Common myeloid progenitor, CD34-positive (primary cell): ENCODE measurements at places on chromosomes 3 and 15.

DNA sequence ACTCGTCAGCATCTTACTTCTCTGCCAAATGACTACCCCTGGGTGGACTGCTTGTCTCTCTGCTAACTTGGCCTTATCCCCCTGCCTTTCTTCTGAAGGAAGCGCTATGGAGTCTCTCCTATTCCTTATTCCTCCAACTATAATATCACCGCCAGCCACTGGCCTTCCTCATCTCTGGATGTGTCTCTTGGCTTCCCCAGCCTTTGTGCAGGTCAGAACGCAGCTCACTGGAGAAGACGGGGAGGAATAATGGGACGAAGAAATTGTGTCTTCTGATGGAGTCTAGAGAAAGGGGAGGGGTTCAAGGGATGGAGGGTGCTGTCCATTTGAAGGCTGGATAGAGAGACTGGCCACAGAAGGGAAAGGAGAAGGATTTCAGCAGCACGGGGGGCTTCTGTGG, 16.9 kb downstream of the ITGA11 start:
- no peak for DNase-seq

DNA sequence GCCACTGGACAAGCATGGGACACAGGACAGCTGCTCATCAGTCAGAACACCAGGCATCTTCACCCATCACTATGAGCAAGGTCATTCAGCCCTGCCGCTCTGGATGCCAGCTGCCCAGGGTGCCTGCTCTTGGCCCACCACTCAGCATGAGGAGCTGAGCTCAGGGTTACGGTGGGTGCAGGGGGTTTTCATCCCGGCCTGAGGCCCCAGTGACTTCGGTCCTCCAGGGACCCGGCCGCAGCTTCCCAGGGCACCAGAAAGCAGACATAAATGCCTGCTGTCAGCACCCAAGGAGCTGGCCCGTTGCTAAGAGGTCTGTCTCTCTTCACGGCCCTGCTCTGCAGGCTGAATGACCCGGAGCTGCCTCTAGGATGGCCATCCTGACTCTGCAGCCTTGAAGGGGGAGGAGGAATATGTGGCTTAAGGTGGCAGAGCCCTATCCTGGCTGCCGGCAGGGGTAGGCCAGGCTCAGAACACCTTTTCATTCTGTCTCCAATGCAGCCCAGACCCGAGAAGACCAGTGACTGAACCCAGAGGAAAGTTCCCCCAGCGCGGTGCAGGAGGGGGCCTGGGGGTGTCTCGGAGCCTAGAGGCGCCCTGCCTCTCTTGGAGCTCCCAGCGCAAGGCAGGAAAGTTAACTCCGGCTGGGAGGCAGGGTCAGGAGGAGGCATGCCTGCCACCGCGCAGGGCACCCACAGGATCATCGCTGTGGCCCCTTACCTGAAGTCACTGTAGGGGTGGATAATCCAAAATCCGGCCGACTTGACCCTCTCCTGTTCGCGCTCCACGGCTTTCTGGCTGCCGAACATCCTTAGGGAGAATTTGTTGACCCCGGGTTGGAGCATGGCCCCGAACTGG, 1.8 kb downstream of the HCN4 start:
- no peak for DNase-seq

DNA sequence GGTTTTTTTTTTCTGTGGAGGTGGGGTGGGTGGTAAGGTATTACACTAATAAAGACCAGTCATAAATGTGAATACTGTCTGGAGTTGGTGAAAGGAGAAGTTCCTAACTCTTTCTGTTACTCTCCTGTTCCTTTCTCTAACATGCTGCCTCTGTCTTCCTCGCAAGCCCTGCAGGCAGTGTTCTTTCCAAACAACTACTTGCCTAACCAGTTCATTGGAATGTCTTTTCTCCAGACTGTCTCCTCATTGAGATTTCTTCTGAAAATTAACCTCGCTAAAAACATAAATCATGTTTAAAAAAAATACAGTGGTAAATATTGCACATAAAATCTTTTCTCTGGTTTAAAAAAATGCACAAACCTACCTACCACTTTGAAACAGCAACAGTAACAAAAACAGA, 135.2 kb downstream of the TP63 start:
- DNase-seq: no peak

DNA sequence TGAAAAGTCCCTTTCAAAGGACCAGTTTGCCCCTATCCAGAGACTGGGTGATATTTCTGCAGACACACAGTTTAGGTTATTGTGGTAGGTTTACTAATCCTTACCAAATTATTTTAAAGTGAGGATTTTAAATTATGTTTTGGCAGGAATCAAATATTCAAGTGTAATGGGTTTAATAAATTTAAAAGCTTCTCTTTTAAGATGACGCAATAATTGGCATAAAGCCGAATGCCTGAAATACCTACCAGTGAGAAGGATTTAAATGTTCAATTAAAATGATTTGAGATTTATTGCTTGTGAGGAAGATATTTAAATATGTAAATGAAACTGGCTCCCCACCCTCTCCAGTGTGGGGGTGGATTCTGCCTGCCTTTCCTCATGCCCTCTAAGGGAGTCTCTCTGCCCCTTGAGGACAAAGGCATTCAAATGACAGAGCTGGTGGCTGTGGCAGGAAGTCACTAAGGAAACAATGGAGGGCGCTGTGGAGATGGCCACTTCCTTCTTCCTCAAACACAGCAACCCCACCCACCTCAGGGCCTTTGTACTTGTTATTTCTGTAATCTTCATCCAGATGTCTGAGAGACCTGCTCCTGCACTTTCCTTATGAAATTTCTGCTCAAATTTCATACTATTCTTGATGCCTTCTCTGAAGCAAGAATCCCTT, 131.7 kb downstream of the TNIK start:
- DNase-seq: peak; percentile 72

- no peak for DNase-seq
Measured at GRCh38 chr3:49172551-49173041, 1.2 kb downstream of the KLHDC8B start.

GRCh38 chr3:177545964-177546363, 348.7 kb upstream of the TBL1XR1 start:
- DNase-seq: no peak
